Mesothelial cell of epicardium (in vitro differentiated cells): ENCODE measurements at places on chromosomes 11 and 22. TPM values are rescaled to one million over a fixed set of nuclear protein-coding genes. Genes with fewer than 3 reads are reported as not detected.

Gene OVOL1
- 3.9 to 4.7 TPM (median 4.3 TPM) in 3 replicates for total RNA-seq

GRCh38 chr22:37340331-37341262 is 58.3 kb downstream of the CYTH4 start:
- no peak overlapping the region for H3K27ac ChIP-seq
- DNase-seq, result no peak
- peaks cover 78% of the 10 kb centered on the region for H3K27me3 ChIP-seq
- no peaks in the 10 kb centered on the region for H3K4me1 ChIP-seq

- DNase-seq, result no peak
- no peaks in the 10 kb centered on the region for H3K27me3 ChIP-seq
- no peak overlapping the region for H3K4me3 ChIP-seq
- no peaks in the 10 kb centered on the region for H3K36me3 ChIP-seq
- H3K4me1 ChIP-seq, result peaks cover 10% of the 10 kb centered on the region
- peak overlapping the region; percentile 35 for H3K27ac ChIP-seq
These were observed 66.1 kb downstream of the RBMXL2 start for GRCh38 chr11:7154881-7155361.

- H3K4me3 ChIP-seq, result no peak overlapping the region
- H3K27me3 ChIP-seq, result peaks cover 42% of the 10 kb centered on the region
These were observed 83.2 kb upstream of the CLDN5 start for GRCh38 chr22:19607192-19608002.

Gene CARD16
- total RNA-seq, result 1.5 to 2.3 TPM (median 1.6 TPM) in 3 replicates

Gene NXPE4
- total RNA-seq, result not detected in 3 replicates
